NK-92 treated with Interleukin-12 subunit alpha and Interleukin-12 subunit beta, amount 100 ng/mL, for 24 hours (cell line): ENCODE measurements at places on chromosomes 5 and 9.
A peak's percentile ranks its signal among the peaks of the same experiment; 100 is the strongest.

DNA sequence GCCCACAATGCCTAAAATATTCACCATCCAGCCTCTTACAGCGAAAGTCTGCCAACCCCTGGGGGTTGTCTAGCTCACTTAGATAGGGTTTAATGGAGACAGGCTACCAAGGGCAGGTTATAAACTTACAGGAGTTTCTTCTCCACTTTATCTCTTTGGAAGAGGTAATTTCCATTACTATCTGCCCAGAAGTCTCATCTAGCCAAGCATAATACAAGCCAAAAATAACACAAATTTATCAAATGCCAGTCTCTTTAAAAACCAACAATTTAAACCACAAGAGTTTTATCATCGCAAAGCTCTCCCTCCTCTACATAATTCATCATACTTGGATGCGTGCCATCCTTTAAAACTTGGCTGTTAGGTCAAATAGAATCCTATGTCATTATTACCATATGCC is 6.2 kb downstream of the RBM22 start:
- no peak for DNase-seq

GRCh38 chr5:65823204-65823603 is 101.2 kb downstream of the NLN start:
- DNase-seq, result no peak

GRCh38 chr9:35453786-35454185 is 36.1 kb upstream of the RUSC2 start:
- no peak for DNase-seq

DNA sequence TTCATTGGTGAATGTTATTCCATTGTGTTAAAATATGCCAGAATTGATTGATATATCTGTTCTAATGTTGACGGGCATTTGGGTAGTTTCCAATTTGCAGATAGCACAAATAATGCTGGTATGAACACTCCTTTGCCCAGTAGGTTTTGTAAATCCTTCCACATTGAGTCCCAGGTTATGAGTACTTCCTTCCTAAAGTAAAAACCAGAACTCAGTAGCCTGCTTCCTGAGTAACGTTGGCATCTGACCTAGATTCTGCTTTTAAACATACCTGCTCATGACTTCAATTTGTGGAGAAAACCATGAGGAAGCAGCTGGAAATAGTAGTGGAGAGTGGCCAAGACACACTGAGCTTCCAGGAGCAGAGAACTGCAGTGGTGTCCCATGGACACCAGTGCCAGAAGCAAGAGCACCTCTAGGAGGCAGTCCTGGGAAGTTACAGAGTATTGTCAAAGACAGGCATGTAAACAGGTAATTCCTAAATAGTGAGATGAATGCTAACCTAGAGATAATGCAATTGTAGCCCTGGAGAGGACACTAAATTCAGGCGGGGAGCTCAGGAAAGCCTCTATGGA is 24.3 kb upstream of the RASGRF2 start:
- no peak for DNase-seq

- no peak for DNase-seq
Measured at GRCh38 chr5:96434201-96434645, 1.2 kb upstream of the PCSK1 start.

DNA sequence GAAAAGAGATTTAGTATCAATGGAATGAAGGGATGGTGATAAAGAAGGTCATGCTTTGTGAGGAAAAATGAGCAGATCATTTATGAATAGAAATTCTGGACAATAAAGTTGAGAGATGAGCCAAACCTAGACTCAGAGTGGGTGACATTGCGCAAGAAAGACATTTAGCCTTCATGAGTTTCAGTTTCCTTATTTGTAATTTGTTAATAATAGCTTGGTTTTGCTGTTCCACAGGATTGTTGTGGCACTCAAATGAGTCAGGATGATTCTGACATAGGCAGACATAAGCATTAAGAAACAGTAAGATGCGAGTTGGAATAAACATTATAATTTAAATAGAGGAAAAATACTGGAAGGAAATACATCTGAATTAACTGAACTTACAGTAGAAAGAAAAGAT is 34.8 kb downstream of the ITGA2 start:
- peak; percentile 8 for DNase-seq

DNA sequence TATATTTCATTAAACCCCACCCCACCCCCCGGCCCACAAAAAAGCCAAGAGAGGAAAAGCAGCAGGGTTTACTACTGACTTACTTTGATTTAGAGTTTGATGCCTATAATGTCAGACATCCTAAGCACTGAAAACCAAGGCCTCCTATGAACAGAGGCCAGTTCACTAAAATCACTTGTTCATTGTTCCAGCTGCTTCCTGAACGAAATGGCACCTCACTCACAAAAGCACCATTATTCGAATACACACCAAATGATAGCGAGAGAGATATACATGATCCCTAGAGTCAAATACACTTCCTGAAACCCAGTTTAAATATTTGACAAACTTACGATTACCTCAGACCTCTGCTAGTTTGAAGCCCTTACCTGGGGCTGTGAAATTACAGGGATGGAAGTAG is 66.6 kb downstream of the LPAR1 start:
- no peak for DNase-seq

- no peak for DNase-seq
Measured at GRCh38 chr9:21801683-21802417, 586 bp upstream of the MTAP start.

DNA sequence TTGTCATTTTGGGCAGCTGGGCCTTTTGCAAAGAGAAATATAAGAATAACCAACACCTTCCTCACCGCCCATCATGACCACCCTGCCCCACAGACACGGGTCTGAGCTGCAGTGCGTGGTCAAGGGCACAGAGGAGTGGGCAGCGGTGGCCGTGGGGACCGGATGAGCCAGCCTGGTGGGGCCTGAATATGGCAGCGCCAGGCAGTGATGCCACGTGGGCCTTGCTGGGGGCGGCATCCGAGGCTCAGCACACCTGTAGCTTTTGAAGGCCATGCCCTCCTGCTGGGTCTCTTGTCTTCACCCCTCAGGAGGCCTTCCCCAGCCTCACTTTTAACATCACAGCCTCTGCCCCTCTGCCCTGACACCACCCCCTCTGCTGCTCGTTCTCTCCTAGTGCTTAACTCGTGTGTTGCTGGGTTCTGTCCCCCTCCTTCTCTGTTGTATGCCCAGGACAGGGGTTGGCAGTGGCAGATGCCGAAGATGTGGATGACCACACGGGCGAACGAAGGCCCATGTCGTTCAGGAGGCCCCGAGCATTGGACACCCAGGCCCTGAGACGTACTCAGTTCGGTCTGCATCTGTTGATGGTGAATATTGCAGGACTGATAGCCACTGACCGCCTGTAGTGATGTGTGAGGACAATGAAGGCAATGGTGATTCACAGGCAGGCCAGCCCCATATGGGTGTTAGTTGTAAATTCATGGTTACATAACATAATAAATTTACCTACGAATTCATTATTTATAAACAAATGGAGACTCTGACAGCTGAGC is 46.0 kb downstream of the AHRR start:
- no peak for DNase-seq

DNA sequence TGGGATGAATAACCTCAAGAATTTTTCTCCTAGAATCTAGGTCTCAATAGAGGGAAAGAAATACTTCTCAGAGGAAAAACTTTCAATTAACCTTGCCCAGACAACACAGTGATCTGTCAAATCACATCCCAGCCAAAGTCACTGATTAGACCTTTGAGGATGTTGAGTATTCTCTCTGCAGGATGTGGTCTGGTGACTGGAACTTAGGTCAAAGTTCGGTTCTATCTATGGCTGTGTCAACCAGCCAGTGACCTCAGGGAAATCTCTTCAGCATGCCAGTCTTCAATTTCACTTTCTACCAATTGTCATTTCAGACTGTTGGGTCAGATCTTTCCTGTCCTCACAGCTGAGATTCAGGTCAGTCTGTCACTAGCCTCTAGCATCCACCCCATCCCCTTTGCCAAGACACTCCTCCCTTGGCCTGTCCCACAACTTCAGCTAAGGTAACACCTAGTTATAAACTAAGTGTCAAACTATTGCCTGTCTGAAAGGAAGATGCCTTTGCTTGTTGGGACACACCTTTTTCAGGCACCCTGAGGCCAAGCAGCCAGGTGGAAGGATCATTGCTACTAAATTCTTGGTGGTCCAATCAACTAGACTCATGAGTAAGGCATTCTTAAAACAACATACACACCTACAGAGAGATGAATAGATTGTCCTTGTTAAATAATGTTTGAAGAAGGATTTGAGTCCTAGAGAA is 156.3 kb upstream of the FST start:
- no peak for DNase-seq

GRCh38 chr5:119287547-119288111 is 68.2 kb upstream of the TNFAIP8 start:
- no peak for DNase-seq

GRCh38 chr5:142758062-142758795 is 11.9 kb upstream of the ARHGAP26 start:
- DNase-seq, result no peak

GRCh38 chr5:110333384-110333783 is 393.1 kb downstream of the TMEM232 start:
- DNase-seq, result no peak

DNA sequence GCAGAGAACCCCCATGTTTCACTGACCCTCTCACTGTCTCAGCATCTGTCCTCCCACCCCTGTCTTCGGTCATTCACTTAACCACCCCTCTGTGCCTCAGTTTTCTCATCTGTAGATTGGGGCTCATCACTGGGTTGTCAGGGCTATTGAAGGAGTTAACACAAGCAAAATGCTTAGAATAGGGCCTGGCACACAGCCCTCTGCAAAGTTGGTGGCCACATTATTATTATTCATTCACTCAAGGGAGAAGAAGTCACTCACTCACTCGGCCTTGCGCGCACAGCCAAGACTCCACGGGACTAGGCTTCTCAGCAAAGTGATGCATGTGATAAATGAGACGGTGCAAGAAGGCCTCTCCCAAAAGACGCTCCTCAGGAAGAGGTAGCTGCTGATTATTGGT is 8.0 kb downstream of the PDGFRB start:
- DNase-seq, result no peak

DNA sequence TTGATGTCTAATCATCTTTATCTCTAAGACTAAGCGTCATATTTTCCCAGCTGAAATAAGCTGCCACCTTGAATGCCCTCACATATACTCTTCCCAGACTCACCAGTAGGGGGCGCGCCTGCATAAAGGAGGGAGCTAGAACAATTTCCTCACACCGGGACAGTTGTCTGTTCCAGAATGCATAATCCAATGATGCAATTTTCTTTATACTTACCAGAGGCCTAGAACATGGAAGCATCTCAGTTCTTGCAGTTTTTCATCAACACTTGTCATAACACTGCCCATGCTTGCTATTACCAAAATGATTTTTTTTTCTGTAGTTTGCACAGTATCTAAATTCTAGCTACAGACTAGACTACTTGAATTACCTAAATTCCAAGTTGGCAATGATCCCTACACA is 203.9 kb downstream of the FRMD3 start:
- peak; percentile 43 for DNase-seq

DNA sequence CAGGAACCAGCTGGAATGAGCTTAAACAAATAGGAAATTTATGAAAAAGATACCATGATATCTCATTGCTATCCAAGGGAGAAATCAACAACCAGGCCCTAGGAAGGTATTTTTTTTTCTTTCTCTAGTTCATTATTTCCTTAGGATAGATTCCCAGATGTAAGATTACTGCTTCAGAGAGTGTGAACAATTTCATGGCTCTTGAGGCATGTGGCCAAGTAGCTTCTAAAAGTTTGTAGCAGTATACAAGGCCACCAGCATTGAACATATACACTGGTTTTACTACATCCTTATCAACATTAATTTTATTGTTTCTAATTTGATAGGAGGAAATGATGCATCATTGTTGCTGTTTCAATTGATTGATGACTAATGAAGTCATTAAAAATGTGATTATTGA is 201.2 kb downstream of the SREK1 start:
- DNase-seq, result no peak

DNA sequence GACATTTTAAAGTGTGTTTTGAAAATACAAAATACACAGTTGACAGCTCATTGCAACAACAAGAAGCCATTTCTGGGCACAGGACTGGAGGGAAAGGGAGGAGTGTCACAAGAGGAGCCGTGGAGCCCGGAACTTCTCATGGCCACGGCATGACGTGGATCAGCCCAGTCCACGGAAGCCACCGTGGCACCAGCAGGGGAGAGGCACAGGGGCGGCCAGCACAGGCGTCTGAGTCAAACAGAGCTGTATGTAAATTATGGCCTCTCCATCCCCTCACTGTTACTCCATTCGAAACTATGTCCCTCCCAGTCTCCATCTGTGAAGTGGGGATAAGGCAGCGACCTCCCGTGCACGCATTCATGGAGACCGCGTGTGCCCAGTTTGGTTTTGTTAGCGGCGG is 165.6 kb upstream of the IRX2 start:
- no peak for DNase-seq

DNA sequence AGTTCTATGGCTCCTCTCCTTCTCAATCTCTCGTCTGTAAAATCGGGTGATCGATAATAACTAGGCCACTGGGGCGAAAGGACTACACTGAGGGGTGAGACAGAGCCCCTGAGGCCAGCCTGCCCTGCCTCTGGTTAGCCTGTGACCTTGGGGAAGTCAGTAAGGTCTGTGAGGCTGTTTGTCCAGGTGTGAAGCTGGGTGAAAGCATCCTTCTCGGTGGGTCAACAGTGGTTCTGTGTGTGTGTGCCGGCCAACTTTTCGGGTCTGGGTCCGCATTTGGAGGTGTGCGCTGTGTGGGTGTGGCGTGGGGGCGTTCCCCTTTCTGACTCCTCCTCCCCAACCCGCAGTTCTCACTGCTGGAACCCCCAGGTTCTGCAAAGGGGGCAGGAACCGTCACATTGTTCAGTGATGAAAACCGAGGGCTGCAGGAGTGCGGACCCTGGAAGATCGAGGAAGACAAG is 5.0 kb upstream of the RNF44 start:
- DNase-seq, result peak; percentile 50

- no peak for DNase-seq
Measured at GRCh38 chr5:179187229-179187678, 127.1 kb downstream of the ZNF354C start.

GRCh38 chr5:124315741-124316415 is 430.6 kb downstream of the ZNF608 start:
- no peak for DNase-seq

DNA sequence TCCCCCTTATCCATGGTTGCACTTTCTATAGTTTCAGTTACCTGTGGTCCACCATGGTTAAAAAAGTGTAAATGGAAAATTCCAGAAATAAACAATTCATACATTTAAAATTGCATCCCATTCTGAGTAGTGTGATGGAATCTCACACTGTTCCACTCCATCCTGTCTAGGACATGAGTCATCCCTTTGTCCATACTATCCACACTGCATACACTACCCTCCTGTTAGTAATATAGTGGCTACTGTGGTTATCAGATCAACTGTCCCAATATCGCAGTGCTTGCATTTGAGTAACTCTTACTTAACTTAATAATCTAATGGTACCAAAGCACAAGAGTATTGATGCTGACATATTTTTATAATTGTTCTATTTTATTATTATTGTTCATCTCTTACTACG is 100.7 kb downstream of the RAB3C start:
- DNase-seq, result no peak

GRCh38 chr5:154788212-154788611 is 33.0 kb downstream of the LARP1 start:
- DNase-seq, result no peak

DNA sequence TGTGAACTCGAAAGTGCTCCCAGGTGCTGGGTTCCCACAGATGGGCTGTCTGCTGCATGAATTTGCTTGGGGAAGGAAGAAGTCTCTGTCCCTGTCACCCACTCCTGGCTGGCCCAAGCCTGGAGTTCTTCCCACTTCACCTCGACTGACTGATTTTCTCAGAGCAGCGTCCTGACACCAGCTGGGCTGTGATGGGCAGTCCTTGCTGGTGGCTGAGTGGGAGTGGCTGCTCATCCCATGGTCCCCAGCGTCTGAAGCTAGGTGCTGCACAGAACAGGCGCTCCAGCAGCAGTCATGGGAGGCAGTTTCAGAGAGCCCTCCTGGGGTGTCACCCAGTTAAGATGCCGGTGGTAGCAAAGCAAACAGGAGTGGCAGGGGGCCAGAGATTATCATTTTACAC is 10.1 kb upstream of the NEURL1B start:
- no peak for DNase-seq
